CD8-positive, alpha-beta memory T cell (primary cell): ENCODE measurements at places on chromosomes 12 and 14.

DNA sequence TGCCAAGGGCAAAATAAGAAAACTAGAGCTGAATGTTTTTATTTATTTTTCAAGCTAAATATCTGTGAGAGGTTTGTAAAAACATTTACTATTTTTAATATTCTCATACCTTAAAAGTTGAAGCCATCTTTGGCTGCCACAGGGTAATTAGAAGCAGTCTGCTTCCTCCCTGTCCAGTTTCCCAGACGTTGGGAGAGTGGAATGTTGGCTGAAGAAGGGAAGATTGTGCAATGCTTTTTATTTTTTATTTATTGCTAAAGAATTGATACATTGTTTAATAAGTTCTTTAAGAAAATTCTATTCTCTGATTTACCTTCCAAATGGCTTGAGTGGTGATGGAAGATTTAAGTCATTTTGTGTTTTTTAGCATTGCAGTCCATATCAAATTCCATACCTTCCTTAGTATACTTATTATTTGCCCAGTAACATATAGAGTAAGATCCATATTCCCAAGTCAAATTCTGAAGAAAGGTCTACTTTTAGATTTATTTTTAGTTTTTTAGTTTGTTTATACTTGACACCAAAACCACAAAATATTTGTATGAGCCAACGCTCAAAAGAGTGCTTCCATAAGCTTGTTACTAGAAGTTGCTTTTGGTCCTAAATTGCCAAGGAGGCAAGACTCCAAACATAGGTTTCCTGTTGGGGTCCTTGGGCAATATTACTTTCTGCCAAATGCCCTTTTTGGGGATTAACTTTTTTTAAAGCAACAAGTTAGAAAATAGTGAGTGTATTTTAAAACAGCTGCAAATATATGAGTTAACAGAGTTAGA, 124.0 kb upstream of the CPM start:
- DNase-seq = no peak

GRCh38 chr14:25444381-25444780, 394.4 kb upstream of the STXBP6 start:
- no peak for DNase-seq

- no peak for DNase-seq
Measured at GRCh38 chr14:31578266-31578665, 17.1 kb downstream of the NUBPL start.

DNA sequence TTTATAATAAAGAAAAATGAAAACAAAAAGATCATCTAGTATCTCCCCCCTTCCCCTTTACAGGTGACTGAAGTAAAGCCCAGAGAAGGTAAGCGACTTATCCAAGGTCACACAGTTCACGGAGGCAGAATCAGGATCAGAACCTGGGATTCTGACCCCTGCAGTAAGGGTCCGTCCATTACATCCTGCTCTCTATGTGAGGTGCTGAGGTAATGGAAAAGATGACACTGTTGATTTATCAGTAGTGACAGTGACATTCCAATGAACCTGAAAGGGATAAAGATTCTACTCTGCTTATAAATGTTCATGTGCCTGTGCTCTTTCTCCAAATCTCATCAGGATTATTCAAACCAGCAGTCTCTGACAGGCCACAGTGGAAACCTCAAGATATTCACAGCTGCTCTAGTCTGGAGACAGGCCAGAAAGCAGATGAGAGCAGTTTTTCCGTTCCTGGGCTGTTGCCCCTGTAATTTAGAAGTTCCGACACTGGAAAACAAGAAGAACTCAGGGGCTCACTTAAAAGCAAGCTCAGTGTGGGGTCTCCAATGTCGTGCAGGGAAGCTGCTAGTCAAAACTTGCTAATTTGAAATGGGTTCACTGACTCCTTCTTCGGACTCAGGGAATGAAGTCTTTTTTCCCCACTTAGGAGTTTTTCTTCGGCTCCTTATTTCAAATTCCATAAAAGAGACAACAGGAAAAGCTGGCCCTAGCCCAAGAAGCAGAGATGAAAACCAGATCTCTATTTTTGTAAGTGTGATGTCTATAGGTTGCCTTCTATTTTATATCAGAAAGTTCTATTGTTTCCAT, 131.8 kb upstream of the EEA1 start:
- DNase-seq = no peak

- no peak for DNase-seq
Measured at GRCh38 chr12:6292606-6293005, 17.9 kb upstream of the PLEKHG6 start.

DNA sequence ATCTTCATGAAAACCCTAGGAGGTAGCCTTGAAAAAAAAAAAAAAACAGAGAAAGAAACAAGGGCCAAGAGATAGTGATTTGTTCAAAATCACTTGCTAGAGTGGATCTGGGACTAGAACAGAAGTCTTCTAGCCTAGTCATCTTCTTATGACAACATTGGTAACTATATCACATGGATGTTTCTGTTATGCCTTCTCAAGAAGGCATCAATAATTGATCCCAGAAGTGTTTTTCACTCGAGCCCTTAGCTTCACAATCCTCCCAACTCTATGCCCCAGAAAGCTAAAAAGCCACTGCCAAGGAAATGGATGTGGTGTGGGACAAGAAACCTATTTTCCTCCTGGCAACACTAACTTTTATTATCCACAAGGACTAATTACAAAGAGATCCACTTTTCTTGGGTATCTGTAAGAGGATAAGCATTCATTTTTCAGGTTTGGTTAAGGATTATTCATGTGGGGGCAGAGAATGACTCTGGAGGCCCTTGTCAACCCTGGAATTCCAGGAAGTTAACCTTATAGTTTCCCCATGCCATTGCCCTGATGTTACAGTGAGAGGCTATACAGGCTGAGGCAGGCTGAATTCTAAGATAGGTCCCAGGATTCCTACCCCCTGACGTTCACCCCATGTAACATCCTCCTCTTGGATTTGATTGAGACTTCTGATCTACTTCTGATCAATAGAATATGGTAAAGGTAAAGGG, 67.7 kb upstream of the CPM start:
- no peak for DNase-seq

DNA sequence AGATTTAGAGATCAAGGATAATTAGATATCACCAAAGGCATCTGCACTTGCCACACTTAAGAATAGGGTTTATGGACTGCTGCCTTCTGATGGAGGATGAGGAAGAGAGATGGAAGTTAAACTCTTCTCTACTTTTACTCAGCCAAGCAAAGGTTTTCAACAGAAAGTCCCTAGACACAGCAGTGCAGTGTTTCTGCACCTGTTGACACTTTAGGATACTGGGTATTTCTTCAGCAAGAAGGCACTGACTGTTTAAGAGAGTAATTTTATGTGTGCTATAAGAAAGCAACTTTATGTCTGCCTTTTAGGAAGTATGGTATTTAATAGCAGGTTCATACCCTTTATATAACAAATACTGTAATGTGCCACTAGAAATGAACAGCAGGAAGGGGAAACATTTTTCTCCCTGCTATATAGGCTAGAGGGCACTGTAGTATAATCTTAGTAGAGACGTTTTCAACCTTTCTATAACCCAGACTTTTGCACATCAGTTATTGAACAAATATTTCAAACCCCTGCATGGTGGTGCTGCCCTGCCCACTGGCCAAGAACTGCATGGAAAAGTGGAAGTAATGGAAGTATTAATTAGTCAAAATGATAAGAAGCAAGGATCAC, 225.0 kb upstream of the GRIP1 start:
- DNase-seq = no peak

- DNase-seq = no peak
Measured at GRCh38 chr12:130572553-130572952, 143.5 kb downstream of the RIMBP2 start.

GRCh38 chr12:113903381-113903863, 62.7 kb downstream of the RBM19 start:
- no peak for DNase-seq

DNA sequence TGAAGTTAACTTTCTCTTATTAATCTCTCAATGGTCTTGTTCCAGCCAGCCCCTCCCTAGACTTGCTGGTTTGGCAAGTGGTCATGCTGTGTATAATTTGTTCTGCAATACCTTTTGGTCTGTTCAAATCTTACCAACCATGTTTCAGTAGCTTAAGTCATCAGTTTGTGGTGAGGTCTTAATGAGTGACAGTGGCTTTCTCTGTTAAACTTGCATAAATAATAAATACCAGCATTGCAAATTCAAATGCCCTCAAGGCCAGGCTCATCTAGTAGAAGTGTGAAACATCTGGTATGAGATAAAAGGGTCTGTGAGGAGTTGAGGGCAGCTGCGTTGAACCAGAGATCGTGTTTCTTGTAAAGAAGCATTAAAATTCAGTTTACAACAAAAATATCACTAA, 319.5 kb downstream of the TMEM117 start:
- DNase-seq = no peak

DNA sequence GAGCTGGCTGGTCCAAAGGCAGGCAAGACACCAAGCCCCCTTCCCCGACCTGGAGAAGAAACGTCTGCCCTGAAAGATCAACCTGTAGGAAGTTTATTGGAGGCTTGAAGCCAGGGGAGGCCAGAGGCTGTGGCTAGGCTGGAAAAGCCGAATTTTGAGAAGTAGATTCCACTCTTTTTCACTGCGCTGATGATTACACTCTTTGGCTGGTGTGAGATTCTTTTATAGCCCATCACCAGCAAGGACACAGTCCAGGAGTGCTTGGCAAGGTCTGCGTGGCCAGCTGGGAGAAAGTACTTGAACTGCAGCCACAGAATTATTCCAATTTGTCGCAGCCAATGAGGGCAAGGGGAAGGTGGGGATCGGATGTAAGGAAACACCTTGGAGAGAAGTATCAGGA, 45.0 kb downstream of the SYNE3 start:
- DNase-seq = no peak

GRCh38 chr12:66041651-66042363, 88.7 kb downstream of the LLPH start:
- DNase-seq = no peak

GRCh38 chr14:90907178-90907577, 90.9 kb upstream of the TTC7B start:
- no peak for DNase-seq

GRCh38 chr12:77946541-77947061, 115.9 kb downstream of the NAV3 start:
- DNase-seq = no peak

DNA sequence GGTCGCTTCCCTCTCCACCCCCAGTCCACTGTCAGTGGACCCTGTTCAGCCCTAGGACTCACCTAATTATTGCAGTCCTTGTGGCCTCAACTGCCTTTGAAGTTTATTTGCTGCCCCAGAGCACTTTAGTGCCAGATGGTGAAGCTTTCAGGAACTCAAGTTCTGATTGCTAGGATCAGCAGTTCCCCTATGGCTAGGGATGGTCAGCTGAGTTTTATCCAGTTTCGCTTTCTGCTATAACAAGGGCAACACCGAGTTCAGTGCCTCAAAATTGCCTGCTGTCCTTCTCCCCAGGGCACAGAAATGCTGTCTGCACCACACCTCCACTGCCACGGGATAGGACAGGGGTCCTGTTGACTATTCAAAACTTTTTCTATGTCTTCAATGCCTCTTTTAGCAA, 295.0 kb downstream of the GPHN start:
- no peak for DNase-seq

DNA sequence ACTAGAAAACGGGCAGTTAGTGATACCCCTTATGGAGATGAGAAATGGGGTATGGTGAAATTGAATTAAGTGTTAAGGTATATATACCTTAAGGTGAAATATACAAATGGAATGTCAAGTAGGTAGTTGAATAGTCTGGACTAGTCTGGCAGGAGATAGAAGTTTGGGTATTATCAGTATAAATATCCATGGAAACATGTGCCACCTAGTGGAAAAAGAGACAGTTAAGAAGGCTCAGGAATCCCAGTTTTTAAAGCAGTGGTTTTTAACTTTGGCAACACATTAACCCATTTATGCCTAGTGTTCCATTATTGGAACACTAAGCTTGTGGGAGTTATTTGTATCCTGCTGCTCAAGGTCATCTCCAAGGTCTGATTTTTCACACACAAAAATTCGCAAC, 38.6 kb upstream of the TPH2 start:
- DNase-seq = no peak

DNA sequence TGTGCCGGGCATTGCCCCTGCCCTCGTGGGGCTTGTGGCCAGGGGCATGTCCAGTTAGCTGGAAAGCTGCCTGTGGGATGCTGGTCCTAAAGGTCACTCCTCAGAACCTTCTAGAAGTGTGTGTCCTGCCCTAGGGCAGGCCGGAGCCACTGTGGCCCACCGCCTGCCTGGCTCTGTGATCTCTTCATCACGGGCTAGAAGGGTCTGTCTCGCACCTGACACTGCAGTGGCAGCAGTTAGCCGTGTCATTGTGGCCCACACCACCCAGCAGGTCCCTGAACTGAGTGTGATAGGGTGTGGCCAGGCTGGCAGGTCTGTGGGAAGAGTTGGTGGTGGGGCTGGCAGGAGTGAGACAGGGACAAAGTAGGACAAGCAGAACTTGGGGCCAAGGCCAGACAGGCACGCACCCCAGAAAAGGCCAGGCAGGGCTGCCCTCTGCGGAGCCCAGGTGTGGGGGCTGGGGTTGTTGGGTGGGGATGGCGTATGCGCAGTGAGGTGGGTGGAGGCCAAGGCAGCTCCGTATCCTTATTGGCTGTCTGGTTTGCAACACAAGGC, 41.2 kb downstream of the ADGRD1 start:
- DNase-seq = peak; percentile 33

DNA sequence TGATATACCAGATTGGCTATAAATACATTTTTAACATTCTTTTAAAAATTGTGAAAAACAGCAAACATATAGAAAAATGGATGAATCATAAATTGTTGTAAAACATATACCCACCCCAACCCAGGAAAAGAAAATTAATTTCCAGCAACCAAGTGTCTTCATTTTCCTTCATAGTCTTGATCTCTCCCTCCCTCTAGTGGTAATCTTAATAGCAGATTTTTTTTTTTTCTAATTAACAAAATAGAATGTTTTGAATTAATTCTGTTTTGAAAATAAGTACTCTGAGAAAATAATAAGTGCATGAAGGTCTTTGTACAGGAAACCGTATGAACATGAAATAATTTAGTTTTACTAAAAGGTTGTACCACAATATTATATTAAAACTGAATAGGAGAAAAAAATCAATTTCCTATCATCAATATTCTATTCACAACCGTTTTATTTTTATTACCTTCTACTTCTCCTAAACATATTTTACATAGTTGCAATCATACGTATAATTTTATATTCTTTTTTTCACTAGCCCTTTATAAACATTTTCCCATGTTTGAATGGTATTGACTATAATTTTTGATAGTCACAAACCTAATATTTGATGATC, 7.0 kb downstream of the ETNK1 start:
- DNase-seq = no peak

DNA sequence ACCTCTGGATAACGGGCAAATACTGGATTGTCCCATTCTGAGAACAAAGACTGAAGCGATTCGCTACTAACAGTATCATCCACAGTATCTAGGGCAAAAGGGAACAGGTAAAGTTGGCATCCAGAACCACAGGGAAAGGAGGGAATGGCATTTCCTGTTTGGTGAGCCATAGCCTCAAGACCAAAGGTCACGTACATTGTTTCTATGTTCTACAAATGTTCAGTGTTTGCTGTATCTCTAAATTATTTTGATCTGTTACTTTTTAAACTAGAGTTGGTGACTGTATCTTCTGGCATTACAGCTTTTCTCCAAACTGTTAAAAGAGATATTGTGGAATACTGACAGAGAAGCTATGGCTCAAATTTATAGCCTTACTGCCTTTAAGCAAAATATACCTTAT, 9.7 kb downstream of the MLH3 start:
- DNase-seq = no peak

- DNase-seq = peak; percentile 10
Measured at GRCh38 chr12:116060764-116061163, 216.7 kb downstream of the MED13L start.

GRCh38 chr14:100341301-100342031, 18.3 kb downstream of the SLC25A47 start:
- DNase-seq = no peak

- DNase-seq = no peak
Measured at GRCh38 chr12:88855301-88855700, 275.0 kb upstream of the KITLG start.
